A172 (cell line): ENCODE measurements at places on chromosomes 11 and 22. TPM values are rescaled to one million over a fixed set of nuclear protein-coding genes. Genes with fewer than 3 reads are reported as not detected.

GRCh38 chr22:31537019-31537535 lies 40.7 kb downstream of the SFI1 start:
- no peak for DNase-seq

- no peak for DNase-seq
Measured at GRCh38 chr11:44030996-44031395, 16.8 kb upstream of the ACCSL start.

DNA sequence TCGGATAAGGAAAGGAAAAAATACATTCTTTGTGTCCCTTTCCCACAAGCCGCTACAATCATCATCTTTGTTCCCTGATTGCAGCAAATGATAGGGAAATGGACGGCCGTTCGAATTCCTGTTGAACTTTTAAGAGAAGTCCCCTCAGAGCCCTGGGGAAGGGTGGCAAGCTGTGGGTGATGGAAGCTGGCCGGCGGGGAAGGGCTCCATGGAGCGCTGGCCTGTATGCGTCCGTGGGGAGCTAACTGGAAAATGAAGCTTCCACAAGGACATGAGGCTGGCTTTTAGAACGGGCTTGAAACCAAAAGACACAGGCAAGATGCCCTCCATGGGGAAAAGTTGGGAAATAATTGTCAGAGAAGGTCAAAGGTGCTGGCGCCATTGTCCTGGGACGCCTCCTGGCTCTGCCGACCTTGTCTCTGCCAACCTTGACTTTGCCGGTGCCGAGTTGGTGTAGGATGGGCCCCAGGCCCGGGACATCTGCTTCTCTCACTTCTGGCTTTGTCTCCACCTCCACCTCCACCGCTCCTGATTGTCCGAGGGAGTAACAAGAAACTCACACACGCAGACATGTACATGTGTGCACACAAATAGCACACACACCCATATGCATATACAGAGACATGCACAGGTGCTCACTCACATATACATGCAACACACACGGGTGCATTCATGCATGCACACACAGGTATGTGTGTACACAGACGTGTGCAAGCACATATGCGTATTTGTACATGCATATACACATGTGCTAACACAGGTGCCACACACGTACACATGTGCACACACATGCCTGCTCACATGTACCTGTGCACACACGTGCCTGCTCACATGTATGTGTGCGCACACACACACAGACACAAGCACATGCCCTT lies 14.5 kb upstream of the PPARA start:
- DNase-seq: no peak

GRCh38 chr11:8832571-8833260 lies 78.3 kb upstream of the AKIP1 start:
- peak; percentile 82 for DNase-seq

GRCh38 chr11:44573333-44573732 lies 7.9 kb downstream of the CD82 start:
- no peak for DNase-seq

- no peak for DNase-seq
Measured at GRCh38 chr11:19918302-19919049, 205.8 kb downstream of the NAV2 start.

GRCh38 chr11:61325649-61326414 lies 7.1 kb downstream of the DDB1 start:
- DNase-seq: no peak

DNA sequence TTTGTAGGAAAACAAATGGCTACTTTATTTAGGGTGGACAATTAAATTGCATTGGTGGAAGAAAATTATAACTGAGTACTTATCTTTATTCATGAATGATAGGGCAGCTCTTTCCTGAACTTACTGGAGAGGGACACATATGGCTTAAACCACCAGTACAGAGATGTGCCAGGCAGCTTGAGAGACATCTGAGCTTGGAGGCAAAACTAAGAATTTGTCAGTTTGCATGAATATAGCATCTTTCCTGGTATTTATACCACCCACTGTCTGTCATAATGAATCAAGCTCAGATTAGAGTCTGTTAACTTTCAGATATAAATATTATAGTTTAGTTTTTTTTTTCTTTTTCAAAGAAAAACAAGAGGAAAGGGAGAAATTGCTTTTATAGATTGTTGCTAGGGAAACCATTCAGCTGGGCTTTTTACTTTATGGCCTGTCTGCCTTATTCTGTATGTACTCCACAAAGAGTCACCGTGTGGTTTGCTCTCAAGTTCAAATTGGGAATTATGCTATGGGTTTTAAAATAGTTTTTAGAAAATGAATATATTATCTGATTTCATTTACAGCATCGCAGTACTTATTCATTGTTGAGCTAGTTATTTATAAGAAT lies 477.0 kb upstream of the CHORDC1 start:
- DNase-seq: no peak

- no peak for DNase-seq
Measured at GRCh38 chr11:104275992-104276391, 112.0 kb upstream of the PDGFD start.

Gene HTR3B
- not detected in 2 replicates for total RNA-seq

Gene ARHGAP20
- total RNA-seq: not detected in 2 replicates

Gene LRRC10B
- not detected in 2 replicates for total RNA-seq

Gene P2RX6
- 2.8 and 3.5 TPM in 2 replicates for total RNA-seq
